Amniotic epithelial cell (primary cell): ENCODE measurements at places on chromosomes 3 and 15.

DNA sequence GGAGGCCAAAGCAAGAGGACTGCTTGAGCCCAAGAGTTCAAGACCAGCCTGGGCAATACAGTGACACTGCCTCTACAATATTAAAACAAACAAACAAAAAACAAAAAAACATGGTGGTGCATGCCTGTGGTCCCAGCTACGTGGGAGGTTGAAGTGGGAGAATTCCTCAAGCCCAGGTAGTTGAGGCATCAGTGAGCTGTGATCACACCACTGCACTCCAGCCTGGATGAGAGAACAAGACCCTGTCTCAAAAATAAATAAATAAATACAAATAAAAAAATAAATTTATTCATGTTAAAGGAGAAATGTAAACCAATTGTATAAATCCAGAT lies 200.6 kb downstream of the BCHE start:
- no peak for DNase-seq

DNA sequence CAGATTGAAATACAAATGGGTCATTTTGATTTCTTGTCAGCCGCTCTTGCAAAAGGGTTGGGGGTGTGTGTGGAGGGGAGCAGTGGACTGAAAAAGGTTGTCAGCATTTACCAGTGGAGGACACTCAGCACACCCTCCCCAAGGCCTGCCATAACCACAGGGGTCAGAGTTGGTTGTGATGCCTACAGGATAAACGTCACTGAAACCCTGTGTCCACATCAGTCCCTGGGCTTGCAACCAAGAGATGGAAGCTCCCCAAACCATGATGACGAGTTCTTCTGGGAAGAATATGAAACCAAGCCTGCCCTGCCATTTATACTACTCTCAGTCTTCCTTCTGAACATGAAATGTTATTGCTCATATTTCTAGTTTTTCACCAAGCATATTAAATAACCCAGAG lies 54.0 kb upstream of the UMPS start:
- DNase-seq, result peak; percentile 47

DNA sequence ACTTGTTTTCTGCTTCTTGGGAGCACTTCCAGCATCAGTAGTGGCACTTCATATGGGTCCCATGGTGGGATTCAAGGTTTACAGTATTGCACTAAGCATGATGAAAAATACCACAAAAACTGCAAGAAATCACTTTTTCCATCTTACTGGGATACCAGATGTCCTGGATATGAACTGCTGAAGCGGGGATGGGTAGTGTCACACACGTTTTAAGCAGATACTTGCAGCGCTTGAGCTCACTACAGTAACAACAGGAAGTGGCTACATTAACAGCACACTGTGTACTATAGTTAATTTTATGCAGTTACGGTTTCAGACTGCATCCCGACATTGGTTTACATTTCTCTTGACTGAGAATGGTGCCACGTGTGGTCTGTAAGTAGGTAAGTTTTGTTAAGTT lies 3.5 kb upstream of the ISG20 start:
- peak; percentile 58 for DNase-seq

GRCh38 chr15:66019826-66020398 lies 150.6 kb downstream of the RAB11A start:
- DNase-seq, result no peak

GRCh38 chr3:9158865-9159630 lies 90.4 kb downstream of the SRGAP3 start:
- DNase-seq, result no peak

- no peak for DNase-seq
Measured at GRCh38 chr3:48795997-48796732, 51.5 kb downstream of the PRKAR2A start.

DNA sequence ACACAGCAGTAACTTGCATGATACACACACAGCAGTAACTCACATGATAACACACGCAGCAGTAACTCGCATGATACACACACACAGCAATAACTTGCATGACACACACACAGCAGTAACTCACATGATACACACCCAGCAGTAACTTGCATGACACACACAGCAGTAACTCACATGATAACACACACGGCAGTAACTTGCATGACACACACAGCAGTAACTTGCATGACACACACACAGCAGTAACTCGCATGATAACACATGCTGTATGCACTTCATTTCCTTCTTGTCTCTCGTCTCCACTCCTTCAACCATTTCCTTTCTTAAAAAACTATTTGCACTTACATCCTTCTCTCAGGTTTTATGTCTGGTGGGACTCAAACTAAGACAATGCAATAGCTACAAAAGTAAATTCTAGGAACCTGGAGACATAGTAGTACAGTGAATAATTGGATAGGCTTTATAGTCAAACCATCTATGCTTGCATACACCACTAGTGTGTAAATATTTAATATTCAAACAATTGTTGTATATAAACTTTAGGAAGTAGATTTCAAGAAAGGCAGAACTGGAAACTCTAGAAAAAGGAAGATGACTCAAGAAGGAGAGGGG lies 130.8 kb downstream of the UACA start:
- DNase-seq, result peak; percentile 44

- DNase-seq, result no peak
Measured at GRCh38 chr3:63370094-63370493, 92.0 kb downstream of the SYNPR start.

GRCh38 chr3:73228959-73229358 lies 167.5 kb downstream of the EBLN2 start:
- DNase-seq, result no peak

DNA sequence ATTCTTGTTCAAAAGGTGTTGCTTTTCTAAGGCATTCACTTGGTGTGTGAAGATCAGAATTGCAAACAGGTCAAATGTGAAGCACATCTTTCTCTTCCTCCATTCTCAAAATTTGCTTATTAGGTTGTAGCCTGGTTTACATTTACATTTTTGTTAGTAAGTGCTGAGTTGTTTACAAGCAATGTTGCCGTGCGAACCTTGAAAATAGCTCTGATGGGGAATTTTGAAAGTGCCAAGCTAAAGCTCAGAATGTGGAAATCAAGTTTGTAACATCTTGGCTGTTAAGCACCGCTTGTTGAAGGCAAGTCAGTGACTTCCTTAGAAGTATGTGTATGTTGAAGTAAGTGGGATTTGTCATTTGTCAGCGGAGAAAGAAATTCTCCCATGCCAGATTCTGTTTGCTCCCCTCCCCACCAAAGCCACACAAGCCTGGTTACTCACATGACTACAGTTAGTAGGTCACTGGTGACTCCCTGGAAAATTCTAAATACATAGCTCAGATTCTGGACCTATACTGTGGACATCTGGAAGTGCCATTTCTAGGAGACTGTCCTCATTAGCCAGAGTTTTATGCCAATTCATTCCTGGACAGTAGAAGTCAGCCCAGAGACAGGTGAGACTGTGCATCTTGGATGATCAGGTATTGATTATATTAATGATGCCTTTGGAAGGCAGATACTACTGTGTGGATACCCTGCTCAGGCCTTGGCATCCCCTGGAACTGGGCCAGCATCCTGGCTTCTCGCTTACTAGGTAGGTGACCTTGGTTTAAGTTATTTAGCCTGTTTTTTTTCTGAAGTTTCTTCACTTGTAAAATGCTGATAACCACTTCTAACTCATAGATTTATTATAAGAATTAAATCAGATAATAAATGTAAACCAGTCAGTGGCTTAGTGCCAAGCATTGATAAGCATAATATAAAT lies 390.6 kb upstream of the SEMA6D start:
- DNase-seq, result no peak

DNA sequence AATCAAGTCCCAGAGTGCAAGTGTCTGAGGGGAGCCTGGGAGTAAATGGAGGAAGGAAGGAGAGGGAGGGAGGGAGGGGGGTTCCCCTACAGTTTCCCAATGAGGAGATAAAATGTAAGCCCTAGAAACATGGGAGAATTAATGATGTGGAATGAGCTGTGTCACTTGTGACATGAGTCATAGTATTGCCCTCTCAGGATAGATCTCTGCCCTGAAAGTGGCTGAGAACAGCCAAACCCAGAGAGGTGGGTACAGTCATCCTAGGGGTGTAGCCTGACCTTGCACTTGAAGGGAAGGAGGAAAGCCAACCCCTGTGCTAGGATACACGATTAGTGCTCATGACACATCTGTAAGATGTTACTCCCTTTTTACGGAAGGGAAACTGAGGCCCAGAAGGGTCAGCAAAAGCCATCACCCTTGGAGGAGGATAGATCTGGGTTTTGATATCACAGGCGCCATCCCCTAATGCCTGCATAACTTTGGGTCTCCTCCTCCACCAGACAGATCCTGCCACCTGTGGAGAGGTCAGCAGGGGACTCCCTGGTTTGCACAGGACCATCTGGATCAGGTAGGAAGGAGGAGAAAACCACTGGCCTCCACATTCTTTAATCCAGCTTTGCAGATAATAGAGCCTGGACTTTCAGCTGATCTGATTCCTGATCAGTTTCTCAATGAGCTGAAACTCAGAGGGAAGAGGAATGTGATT lies 23.1 kb upstream of the USP3 start:
- peak; percentile 59 for DNase-seq

DNA sequence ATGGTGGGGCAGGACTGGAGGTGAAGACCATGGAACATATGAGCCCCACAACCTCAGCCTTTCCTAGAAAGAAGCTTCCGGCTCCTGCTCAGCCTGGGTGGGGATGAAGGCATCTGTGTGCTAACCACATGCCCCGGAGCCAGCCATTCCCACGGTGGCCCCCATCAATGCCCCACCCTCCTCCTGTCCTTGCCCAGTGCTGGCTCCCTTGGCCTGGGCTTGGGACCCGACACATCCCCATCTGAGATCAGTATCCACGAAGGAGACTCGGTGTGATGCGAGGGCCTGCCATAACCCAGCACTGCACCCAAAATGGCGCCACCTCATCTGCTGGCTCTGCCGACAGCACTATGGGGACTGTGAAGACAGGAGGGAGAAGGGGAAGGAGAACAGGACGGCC lies 16.5 kb upstream of the PLXND1 start:
- no peak for DNase-seq

- no peak for DNase-seq
Measured at GRCh38 chr15:67114846-67115585, 49.6 kb downstream of the SMAD3 start.

DNA sequence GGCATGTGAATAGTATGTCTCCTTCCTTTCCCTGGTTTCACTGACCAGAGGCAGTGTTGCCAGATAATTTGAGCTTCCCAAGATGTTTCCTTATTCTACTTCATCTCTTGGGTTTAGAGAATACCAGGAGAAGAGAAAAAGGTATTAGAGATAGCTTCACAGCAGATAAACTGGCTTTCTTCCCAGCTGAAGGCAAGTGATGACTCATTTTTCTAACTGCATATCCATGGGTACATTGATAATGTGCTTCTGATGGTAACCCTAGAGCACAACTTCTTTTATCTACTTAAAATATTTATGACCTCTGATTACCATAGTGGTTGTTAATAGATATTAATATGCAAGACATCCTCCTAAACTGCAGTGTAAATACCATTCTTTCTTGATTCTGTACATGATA lies 34.6 kb upstream of the CMTM8 start:
- DNase-seq, result peak; percentile 58

GRCh38 chr3:98906230-98906629 lies 4.7 kb upstream of the DCBLD2 start:
- peak; percentile 91 for DNase-seq

- DNase-seq, result no peak
Measured at GRCh38 chr3:141795276-141795675, 32.1 kb downstream of the GRK7 start.

- DNase-seq, result peak; percentile 21
Measured at GRCh38 chr3:23713641-23714040, 92.1 kb upstream of the UBE2E1 start.

GRCh38 chr3:58824285-58824684 lies 157.7 kb upstream of the FAM3D start:
- peak; percentile 51 for DNase-seq

GRCh38 chr3:175890066-175890465 lies 1030.9 kb downstream of the NAALADL2 start:
- no peak for DNase-seq

DNA sequence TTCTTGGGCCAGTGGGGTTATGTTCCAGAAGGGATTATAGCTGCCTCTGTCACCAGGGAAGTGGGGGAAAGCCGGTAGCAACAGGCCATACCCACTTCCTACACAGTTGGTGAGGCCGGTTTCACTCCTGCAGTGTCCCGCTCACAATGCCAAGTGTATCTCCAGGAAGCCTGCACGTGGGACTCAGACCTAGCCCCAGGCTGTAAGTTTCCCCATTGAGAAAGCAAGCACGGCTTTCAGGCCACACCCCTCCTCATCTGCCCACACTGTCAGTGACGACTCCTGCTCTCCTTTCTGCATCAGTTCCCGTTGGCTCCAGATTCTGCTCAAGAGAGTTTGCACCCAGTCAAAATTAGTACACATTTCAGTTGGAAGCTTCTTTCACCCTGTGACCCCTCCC lies 51.6 kb upstream of the CPOX start:
- no peak for DNase-seq

DNA sequence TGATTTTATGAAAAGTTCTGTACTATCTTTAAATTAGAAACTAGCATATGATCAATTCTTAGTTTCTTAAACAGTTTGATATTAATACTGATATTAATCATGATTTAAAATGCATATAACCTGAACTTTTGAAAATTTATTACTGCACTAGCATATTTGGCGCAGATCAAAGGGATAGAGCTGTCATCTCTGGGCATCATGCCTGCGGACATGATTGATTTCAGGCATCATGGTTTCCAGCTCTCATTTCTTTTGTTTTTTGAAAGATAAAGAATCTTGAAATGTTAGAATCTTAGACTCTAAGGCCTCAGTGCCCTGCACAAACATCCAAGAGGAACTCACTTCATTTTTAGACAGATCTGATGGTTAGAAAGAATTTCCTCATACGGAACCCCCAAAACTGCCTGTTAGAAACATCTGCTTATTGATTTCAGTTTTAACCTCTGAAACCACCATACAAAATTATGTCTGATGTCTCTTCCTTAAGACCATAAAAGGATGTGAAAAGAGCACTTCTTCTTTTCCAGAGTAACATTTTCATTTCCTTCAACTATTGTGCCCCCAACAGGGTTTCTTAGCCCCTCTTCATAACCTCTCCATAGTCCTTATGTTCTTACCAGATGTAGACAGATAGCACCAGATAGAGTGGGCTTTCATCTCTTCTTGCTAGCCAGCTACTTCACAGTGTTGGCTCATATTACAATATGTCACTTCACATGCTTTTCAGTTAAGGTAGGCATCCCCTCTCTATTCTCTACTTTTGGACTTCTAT lies 110.8 kb downstream of the BBX start:
- DNase-seq, result no peak

- peak; percentile 12 for DNase-seq
Measured at GRCh38 chr3:132785292-132785691, 63.1 kb upstream of the NPHP3 start.

GRCh38 chr15:88664151-88664778 lies 25.4 kb downstream of the ISG20 start:
- peak; percentile 16 for DNase-seq

- no peak for DNase-seq
Measured at GRCh38 chr15:72207558-72208085, 10.0 kb upstream of the GRAMD2A start.

DNA sequence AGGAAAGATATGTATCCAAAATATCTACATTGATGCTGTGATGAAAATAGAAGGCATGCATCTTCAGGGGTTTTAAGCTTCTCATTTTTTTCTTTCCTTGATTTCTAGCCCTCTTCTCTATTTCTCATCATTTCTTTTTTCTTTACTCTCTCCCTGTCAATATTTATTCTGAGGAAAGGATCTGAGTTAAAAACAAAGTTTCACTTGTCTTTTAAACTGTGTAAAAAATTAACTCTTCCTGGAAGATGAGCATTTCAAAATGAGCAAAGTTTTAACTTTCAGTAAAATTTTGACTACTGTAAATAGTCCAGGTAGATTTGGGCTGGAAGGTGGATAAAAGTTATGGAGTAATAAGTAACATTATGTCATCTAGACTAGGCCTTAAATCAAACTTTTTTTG lies 500.2 kb upstream of the GBE1 start:
- no peak for DNase-seq

- no peak for DNase-seq
Measured at GRCh38 chr3:191316876-191317603, 12.2 kb upstream of the CCDC50 start.
